ENCODE measurements at places on chromosomes 7 and 10.

DNA sequence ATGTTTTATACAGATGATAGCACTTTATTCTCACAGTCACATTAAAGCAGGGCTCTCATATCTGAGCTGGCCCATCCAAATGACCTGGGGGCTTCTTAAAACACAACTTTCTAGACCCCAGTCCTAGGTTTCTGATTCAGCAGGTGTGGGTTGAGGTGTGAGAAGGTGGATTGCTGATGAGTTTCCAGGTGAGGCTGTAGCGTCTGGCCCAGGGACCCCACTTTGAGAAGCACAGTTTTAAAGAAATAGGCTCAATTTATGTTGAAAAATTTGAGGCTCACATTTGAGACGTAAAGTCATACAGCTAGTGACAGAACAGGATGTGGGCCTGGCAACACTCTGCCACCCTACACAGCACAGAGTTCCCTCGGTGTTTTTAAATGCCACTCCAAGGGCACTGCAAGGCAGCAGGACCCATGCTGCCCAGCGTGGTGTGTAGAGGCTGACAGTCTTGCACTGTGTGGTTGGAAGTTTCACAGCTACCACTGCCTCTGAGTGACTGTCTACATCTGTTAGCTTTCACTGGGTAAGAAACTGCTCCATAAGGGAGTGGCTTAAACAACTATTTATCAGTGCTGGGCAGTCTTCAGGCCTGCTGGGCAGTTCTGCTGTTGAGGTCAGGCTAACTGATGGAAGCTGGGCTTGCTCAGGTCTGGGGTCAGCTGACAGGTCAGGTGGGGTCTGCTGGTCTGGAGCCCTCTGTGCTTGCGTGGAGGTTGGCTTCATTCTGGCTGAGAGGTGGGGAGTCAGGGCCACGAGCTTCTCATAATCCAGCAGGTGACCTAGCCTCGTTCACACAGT lies 319.7 kb downstream of the CXCL12 start:
- DNase-seq, result no peak

GRCh38 chr7:155309021-155309338 lies 11.3 kb downstream of the INSIG1 start:
- DNase-seq, result no peak

DNA sequence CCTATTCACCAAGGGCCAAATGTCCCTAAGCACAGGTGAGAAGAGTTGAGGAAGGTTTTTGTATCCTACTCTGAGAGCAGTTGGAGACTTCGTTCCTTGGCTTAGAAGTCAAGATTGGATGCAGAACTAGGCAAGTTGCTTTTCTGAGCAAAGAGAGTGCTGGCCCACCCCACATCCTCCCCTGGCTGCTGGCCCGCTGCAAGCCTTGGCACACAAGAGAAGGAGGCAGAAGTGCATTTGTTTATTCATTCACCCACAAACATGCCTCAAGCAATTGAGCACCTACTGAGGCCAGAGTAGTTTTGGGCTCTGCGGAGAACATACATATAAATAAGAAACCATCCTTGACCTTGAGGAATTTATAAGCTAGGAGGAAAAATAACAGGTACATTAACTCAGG lies 318.9 kb downstream of the KCNMA1 start:
- no peak for DNase-seq

- no peak for DNase-seq
These were observed 568.1 kb upstream of the LRRN3 start for GRCh38 chr7:110522761-110523200.
